Naive thymus-derived CD4-positive, alpha-beta T cell (primary cell): ENCODE measurements at places on chromosomes 7 and 10. TPM values are rescaled to one million over a fixed set of nuclear protein-coding genes. Genes with fewer than 3 reads are reported as not detected.

KCND2 gene
- not detected for total RNA-seq

AMPH gene
- total RNA-seq: not detected in 2 replicates

DNA sequence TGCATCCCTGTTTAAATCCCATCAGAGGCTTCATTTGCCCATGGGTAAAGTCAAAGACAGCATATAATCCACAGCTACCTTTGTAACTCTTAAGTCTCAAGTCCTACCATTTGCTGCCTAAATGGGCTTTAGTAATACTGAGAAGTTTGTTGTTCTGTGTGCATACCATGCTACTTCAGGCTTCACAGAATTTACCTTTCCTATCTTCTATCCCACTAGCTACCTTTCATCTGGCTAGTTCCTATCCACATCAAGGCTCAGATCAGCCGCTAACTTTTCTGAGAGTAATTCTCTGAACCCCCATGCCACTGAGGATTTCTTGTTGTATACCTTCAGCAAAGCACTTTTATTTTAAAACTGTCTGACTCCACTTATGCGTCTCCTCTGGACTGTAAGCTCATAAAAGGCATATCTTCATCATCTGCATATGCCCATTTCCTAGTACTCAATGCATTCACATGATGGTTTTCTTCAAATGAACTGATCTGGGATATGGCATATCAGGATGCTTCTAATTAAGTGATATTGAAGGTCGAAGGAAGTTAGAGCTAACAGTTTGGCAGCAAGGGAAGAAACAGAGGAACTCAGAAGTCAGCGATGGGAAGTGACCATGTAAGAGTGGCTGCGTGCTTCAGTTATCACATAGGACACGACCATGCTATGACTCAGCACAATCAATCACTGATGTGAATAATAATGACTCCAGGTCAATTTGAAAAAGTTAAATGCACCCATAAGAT, 283.9 kb upstream of the DKK1 start:
- DNase-seq: no peak

DNA sequence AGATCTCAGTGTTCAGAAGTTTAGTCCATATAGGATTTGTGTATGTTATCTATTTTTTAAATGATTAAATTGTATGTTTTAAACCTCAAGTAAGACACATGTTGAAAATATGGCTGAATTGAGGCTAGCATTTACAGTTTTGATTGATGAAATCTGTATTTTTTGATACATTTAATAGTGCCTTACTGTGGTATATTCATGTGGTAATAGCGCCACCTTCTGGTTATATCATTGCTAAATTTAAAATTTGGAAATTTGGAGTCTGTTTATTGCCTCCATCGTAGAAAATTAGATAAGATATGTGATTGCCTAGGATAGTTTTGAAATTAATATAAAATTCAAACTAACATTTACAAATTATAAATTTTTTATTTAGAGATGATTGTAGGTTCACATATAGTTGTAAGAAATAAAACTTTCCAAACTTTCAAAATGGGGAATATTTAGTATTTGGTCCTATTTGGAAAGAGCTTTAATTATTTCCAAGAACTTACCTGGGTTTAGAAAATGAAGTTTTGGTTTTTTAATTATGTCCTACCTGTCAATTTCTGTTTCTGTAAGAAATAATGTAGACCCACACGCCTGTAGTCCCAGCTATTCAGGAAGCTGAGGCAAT, 19.1 kb upstream of the ARMS2 start:
- peak; percentile 66 for DNase-seq

DNA sequence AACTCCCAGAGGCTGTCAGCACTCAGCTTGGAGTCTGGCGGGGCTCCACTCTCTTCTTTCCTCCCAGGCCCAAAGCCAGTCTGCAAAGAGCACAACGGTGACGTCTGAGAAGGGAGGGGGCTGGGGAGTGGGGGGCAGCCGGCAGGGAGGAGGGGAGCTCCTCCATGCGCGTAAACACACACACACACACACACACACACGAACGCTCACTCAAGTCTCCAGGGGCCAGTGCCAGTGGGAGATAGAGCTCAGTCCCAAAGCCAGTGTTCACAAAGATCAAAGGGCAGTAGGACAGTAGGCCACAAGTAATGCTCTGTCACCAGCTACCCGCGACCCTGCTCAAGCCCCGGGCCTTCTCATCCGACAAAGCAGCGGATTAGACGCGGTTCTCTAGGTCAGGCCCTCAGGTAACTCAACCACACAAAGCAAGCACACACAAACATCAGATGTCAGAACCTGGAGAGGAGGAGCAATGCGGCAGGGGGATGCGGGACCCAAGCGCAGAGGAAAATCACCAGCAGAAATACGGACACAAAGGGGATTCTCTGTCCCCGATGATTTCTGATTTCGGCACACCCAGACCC, 19.9 kb downstream of the TCAF1 start:
- no peak for DNase-seq

- no peak for DNase-seq
These were observed 72.6 kb downstream of the JAZF1 start for GRCh38 chr7:28107960-28108359.

MSMB gene
- not detected in 2 replicates for total RNA-seq

GRCh38 chr10:122740640-122741039, 41.0 kb upstream of the C10orf120 start:
- no peak for DNase-seq

DNA sequence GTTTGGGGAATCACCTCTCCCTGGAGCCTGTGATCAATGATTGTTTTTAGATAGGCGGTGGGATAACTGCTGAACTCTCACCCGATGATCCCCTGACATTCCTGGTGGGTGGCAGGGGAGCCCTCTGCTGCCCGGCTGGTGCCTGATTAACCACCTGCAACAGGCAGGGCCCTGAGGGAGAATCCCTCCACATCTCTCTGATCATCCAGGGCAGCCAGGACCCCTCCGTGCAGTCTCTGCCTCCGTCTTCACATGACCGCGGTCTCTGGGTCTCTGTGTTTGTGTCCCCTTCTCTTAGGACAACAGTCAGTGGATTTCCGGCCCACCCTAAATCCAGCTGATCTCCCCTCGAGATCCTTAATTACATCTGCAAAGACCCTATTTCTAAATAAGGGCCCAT, 17.4 kb downstream of the CALML5 start:
- DNase-seq: no peak

- no peak for DNase-seq
These were observed 102.5 kb downstream of the FGFR2 start for GRCh38 chr10:121495719-121496118.

PDGFA gene
- 0.16 TPM for total RNA-seq

- peak; percentile 7 for DNase-seq
These were observed at the start of gene SHTN1 for GRCh38 chr10:117005026-117005526. TSS of gene SHTN1 (minus strand) at chr10:117005187. CDS start at chr10:117005079, 108 bp downstream.

DNA sequence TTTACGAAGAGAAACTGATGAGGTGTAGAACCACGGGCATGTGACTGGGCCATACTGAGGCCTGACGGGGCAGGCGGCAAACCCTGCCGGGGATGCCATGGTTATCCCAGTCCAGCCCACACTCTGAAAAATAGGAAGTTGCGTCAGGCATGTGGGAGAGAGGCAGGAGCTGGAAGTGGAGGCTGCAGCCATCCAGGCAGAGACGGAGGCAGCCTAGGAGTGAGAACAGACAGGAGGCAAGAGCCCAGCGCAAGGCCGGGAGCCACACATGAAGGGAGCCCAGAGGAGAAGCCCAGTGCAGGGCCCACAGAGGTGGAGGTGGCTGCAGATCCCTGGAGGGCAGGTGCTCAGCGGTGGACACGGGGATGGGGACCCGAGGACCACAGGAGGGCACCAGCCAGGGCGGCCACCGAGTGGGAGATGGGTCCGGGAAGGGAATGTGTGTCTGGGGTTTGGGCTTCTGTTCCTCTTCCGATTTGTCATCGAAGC, 175.2 kb upstream of the PPP2R2D start:
- DNase-seq: no peak

- DNase-seq: no peak
These were observed 3.4 kb upstream of the ADCY1 start for GRCh38 chr7:45570797-45571196.

GRCh38 chr7:2709553-2710285, 21.7 kb downstream of the AMZ1 start:
- peak; percentile 80 for DNase-seq
